Activated naive CD8-positive, alpha-beta T cell treated with anti-CD3 and anti-CD28 coated beads, Interleukin-2, amount 50 U/mL, for 16 hours (primary cell): ENCODE measurements at places on chromosomes 16 and 17.

DNA sequence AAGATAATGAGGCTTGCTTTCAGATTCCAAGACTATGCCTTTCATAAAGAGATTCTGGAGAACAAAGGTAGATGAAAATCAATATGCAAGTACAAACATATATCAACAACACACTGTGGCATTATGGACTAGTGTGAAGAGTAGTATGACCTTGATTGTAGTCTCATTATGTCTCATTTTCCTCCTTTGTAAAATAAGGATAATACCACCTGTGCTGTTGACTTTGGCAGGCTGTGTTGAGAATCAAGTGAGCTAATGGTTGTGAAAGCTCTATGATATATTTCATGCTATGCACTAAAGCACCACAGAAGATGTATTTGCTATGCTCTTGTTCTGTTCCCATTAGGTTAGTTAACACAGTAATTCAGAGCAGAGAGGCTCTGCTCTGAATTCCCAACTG lies 78.5 kb upstream of the NACA2 start:
- DNase-seq: no peak

DNA sequence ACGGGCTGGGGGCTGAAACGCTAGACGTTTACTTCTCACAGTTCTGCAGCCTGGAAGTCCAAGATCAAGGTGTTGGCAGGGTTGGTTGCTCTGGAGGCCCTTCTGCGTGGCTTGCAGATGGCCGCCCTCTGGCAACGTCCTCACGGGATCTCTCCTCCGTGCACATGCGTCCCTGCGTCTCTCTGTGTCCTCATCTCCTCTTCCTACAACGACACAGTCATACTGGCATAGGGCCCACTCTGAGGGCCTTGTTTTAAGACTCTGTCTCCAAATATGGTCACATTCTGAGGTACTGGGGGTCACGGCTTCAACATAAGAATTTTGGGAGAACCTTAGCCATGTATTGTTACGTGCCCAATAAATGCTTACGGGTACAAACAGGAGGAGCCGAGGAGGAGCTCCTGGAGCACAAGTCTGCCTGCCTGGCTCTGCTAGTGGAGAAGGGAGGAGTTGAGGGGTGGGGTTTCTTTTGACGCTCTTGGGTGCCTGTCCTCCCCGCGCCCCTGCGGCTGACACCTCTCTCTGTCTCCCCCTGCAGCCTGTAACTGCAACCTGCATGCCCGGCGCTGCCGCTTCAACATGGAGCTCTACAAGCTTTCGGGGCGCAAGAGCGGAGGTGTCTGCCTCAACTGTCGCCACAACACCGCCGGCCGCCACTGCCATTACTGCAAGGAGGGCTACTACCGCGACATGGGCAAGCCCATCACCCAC lies 141.1 kb downstream of the NTN1 start:
- DNase-seq: no peak

- DNase-seq: no peak
Measured at GRCh38 chr16:12551946-12552345, 251.7 kb downstream of the CPPED1 start.

- DNase-seq: no peak
Measured at GRCh38 chr17:68344701-68345136, 53.4 kb downstream of the ARSG start.

- no peak for DNase-seq
Measured at GRCh38 chr16:82585675-82586074, 41.1 kb upstream of the CDH13 start.
